DND-41 (cell line): ENCODE measurements at places on chromosomes 3 and 15.
A peak's percentile ranks its signal among the peaks of the same experiment; 100 is the strongest.

GRCh38 chr3:62373714-62374333 is 474 bp upstream of the FEZF2 start:
- no peak overlapping the region for H3K27ac ChIP-seq
- no peak for DNase-seq
- H3K27me3 ChIP-seq = no peaks in the 10 kb centered on the region
- H3K4me3 ChIP-seq = no peak overlapping the region
- H3K4me1 ChIP-seq = no peaks in the 10 kb centered on the region
- H3K36me3 ChIP-seq = no peaks in the 10 kb centered on the region

GRCh38 chr15:73081321-73081958 is 29.2 kb downstream of the NEO1 start:
- no peak overlapping the region for H3K4me3 ChIP-seq
- DNase-seq = peak; percentile 4
- no peak overlapping the region for H3K27ac ChIP-seq
- no peaks in the 10 kb centered on the region for H3K36me3 ChIP-seq
- no peaks in the 10 kb centered on the region for H3K4me1 ChIP-seq

GRCh38 chr15:28955993-28956421 is 70.2 kb downstream of the APBA2 start:
- no peak overlapping the region for H3K4me3 ChIP-seq
- no peaks in the 10 kb centered on the region for H3K36me3 ChIP-seq
- DNase-seq = no peak
- H3K27me3 ChIP-seq = peaks cover 3% of the 10 kb centered on the region
- peaks cover 8% of the 10 kb centered on the region; the same call in 1 of the 2 replicates for H3K4me1 ChIP-seq

- H3K4me1 ChIP-seq = 0 out of 2 replicates have a peak, but pooled peaks cover 2% of the 10 kb centered on the region
- H3K4me3 ChIP-seq = no peak overlapping the region
- H3K27ac ChIP-seq = no peak overlapping the region
- no peak for DNase-seq
Observed at GRCh38 chr3:45131201-45131600, 15.0 kb downstream of the CDCP1 start.

DNA sequence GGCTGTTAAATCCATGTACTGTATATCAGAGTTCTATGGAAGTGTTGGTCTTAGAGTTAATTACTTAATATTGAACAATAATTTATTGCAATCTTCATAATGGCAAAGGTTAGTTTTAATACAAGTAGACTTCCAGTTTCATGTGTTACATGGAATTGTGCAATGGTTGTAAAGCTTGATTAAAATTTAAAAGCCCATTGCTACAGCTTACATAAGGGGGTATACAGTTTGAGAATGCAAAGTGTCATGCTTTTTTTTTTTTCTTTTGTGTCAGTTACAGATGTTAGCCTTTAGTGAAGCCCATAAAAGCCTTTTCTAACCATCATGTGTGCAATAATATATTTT is 22.0 kb downstream of the CNOT10 start:
- H3K4me3 ChIP-seq = no peak overlapping the region
- H3K4me1 ChIP-seq = no peaks in the 10 kb centered on the region
- no peak overlapping the region for H3K27ac ChIP-seq
- H3K36me3 ChIP-seq = peaks cover 52% of the 10 kb centered on the region
- no peak for DNase-seq

DNA sequence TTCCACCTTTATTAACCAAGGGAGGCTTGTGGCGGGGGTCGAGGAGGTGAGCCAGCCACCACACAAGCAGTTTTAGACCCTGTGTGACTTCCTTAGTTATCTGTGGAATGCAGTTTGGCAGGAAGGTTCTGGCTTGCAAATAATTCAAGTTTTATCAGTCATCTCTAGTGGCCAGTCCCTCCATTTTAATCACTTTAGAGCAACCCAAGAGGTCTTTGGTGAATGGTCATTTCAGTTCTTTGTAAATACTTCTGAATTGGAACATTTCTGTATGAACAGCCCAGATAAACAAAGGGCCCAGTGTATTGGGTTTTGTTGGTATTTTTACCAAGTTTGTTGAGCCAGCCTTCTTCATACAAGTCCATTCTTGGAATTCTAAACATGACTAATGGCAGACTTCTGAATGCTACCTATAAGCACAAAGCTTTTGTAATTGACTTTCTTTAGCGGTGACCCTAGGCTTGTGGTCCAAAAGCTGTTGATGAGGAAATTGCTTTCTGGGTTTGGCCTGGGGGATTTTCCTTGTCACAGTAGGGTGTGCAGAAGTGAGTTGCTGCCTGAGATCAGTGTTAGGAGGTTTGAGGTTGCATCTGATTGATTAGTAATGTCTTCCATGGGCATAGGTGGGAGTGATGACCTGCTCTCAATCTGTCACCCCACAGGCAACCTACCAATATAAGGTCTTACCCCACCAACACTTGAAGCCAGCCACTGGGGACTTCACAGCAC is 193.3 kb upstream of the TOPAZ1 start:
- no peaks in the 10 kb centered on the region for H3K36me3 ChIP-seq
- no peak for DNase-seq
- no peak overlapping the region for H3K4me3 ChIP-seq
- H3K27ac ChIP-seq = no peak overlapping the region

- H3K36me3 ChIP-seq = no peaks in the 10 kb centered on the region
- H3K27ac ChIP-seq = no peak overlapping the region
- DNase-seq = no peak
- H3K4me1 ChIP-seq = no peaks in the 10 kb centered on the region
- H3K27me3 ChIP-seq = no peaks in the 10 kb centered on the region
Observed at GRCh38 chr3:39651993-39652739, 157.2 kb upstream of the MYRIP start.

DNA sequence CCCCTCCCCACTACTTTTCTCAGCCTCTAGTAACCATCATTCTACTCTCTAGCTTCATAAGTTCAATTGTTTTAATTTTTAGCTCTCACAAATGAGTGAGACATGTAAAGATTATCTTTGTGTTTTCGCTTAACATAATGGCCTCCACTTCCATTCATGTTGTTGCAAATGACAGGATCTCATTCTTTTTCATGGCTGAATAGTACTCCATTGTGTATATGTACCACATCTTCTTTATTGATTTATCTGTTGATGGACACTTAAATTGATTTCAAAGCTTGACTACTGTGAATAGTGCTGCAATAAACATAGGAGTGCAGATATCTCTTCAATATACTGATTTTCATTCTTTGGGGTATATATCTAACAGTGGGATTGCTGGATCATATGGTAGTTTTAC is 699.8 kb upstream of the NR2F2 start:
- no peak overlapping the region for H3K4me3 ChIP-seq
- no peaks in the 10 kb centered on the region for H3K4me1 ChIP-seq
- H3K27ac ChIP-seq = no peak overlapping the region
- DNase-seq = no peak

- H3K4me3 ChIP-seq = no peak overlapping the region
- no peaks in the 10 kb centered on the region for H3K36me3 ChIP-seq
Observed at GRCh38 chr15:90837094-90837493, 31.3 kb upstream of the FURIN start.

- DNase-seq = no peak
- no peaks in the 10 kb centered on the region for H3K36me3 ChIP-seq
- H3K27me3 ChIP-seq = no peaks in the 10 kb centered on the region
- no peak overlapping the region for H3K27ac ChIP-seq
- H3K4me1 ChIP-seq = no peaks in the 10 kb centered on the region
- no peak overlapping the region for H3K4me3 ChIP-seq
Observed at GRCh38 chr3:21392526-21392925, 358.5 kb downstream of the ZNF385D start.

- no peak overlapping the region for H3K27ac ChIP-seq
- peaks cover 88% of the 10 kb centered on the region for H3K36me3 ChIP-seq
- H3K4me3 ChIP-seq = no peak overlapping the region
- H3K4me1 ChIP-seq = peaks cover 37% of the 10 kb centered on the region
Observed at GRCh38 chr15:59111251-59111650, 6.3 kb downstream of the CCNB2 start.

GRCh38 chr3:170534227-170534626 is 51.6 kb downstream of the SLC7A14 start:
- H3K36me3 ChIP-seq = no peaks in the 10 kb centered on the region
- H3K4me3 ChIP-seq = no peak overlapping the region
- DNase-seq = no peak
- H3K27me3 ChIP-seq = no peaks in the 10 kb centered on the region

DNA sequence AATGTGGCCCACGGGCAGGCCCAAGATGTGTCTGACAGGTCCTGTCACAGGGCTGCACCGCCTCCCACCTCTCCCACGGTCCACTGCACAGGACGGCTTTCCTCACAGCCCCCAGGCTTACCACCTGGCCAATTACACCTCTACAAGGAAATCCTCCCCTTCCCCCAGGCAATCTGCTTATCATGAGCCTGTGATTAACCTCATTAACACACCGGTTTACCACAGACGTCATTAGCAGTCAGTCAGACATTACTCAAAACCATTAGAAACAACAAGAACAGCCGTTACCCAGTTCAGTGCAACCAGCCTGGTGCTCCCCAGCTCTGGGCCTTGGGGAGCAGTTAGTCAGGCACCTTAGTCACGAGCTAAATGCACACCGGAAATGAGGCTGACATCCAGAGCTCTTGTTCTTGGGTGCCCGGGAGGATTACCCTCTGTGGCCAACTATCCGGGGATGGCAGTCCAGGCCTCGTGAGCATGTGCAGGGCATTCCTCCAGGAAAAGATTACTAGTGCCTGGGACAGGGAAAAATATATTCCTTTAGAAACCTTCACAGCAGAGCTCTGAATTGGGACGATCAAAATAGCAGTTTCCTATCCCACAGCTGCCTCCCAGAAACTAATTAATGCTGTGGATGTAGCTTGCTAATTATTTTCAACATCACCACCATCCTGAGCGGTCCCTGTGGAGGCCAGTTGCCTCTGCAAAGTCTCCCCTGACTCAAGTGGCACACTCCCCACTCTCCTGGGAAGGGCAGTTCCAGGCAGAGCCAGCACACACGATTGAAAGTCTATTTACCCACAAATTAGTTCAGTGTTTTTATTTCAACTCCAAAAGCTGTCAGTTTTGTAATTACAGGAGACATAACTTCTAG is 117.4 kb upstream of the ZBED2 start:
- H3K36me3 ChIP-seq = 0 out of 2 replicates have a peak, but pooled peaks cover 8% of the 10 kb centered on the region
- no peak for DNase-seq
- no peak overlapping the region for H3K27ac ChIP-seq

GRCh38 chr3:176378789-176379188 is 818.5 kb downstream of the TBL1XR1 start:
- H3K4me1 ChIP-seq = no peaks in the 10 kb centered on the region
- no peaks in the 10 kb centered on the region for H3K27me3 ChIP-seq
- H3K4me3 ChIP-seq = no peak overlapping the region
- H3K27ac ChIP-seq = no peak overlapping the region

GRCh38 chr15:72047020-72047419 is 70.9 kb downstream of the MYO9A start:
- no peaks in the 10 kb centered on the region for H3K4me1 ChIP-seq
- no peak overlapping the region for H3K27ac ChIP-seq
- H3K27me3 ChIP-seq = no peaks in the 10 kb centered on the region
- H3K4me3 ChIP-seq = no peak overlapping the region
- H3K36me3 ChIP-seq = peaks cover 10% of the 10 kb centered on the region; the same call in 1 of the 2 replicates

- no peak overlapping the region for H3K27ac ChIP-seq
- no peak overlapping the region for H3K4me3 ChIP-seq
- no peak for DNase-seq
- no peaks in the 10 kb centered on the region for H3K27me3 ChIP-seq
- no peaks in the 10 kb centered on the region for H3K4me1 ChIP-seq
Observed at GRCh38 chr3:126211569-126211968, 31.2 kb upstream of the ALDH1L1 start.

DNA sequence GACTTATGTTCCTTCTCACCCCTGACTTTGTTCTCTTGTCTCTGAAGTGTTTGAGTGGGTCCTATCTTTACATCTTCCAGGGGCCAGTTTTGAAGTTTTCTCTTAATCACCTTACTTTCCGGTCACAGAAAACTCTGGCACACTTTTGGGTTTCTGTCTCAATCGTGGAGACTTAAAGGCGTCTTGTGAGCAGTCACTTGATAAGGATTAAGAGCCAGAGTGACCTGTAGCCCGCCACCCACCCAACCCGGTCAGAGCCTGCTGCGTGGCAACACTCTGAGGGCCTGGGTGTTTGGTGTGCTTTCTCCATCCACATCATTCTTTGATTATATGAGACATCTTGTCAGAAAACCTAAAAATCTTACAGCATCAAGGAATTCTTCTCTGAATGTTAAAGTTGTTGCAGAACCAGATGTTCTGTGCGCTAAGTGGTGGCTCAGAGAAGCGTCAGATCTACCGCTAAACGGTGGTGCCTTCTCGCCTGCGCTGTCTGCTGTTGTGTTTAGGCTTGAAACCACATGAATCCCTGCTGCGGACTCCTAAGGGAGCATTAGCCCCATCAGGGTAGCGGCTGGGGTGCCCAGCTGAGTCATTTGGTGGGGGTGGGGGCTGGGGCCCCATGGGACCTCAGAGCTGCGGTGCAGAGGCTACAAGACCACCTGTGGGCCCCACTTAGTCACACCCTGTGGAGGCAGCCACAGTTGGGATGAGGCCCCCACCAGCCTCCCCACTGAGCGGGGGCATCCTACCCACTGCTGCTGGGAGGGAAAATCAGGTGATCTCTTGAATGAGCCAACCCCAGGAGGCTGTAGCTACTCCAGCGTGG is 158.7 kb upstream of the BHLHE40 start:
- peak overlapping the region; percentile 13; the same call in 1 of the 2 replicates for H3K4me3 ChIP-seq
- peak overlapping the region; percentile 87 for H3K27ac ChIP-seq
- no peaks in the 10 kb centered on the region for H3K27me3 ChIP-seq
- H3K36me3 ChIP-seq = peaks cover 14% of the 10 kb centered on the region
- peaks cover 63% of the 10 kb centered on the region for H3K4me1 ChIP-seq
- peak; percentile 98 for DNase-seq

DNA sequence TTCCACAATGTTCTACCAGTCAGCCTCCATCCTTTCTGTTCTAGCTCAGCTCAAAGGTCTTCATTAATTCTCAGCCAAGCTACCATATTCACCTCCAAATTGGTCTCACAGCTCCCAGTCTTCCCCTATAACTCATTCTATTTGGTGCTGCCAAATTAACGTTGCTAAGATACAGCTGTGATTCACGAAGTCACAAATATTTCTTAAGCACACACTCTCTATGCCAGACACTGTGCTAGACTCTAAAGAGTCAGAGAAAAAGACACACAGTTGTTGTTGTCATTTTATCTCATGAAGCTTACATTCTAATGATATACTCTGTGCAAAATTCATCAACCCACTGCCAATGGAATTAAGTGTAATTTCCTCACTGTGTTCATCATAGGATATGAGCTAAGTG is 102.8 kb downstream of the FRMD5 start:
- H3K4me1 ChIP-seq = no peaks in the 10 kb centered on the region
- DNase-seq = no peak
- no peak overlapping the region for H3K27ac ChIP-seq
- no peaks in the 10 kb centered on the region for H3K36me3 ChIP-seq
